ENCODE measurements at places on chromosomes 7 and 10. TPM values are rescaled to one million over a fixed set of nuclear protein-coding genes. Genes with fewer than 3 reads are reported as not detected.

DNA sequence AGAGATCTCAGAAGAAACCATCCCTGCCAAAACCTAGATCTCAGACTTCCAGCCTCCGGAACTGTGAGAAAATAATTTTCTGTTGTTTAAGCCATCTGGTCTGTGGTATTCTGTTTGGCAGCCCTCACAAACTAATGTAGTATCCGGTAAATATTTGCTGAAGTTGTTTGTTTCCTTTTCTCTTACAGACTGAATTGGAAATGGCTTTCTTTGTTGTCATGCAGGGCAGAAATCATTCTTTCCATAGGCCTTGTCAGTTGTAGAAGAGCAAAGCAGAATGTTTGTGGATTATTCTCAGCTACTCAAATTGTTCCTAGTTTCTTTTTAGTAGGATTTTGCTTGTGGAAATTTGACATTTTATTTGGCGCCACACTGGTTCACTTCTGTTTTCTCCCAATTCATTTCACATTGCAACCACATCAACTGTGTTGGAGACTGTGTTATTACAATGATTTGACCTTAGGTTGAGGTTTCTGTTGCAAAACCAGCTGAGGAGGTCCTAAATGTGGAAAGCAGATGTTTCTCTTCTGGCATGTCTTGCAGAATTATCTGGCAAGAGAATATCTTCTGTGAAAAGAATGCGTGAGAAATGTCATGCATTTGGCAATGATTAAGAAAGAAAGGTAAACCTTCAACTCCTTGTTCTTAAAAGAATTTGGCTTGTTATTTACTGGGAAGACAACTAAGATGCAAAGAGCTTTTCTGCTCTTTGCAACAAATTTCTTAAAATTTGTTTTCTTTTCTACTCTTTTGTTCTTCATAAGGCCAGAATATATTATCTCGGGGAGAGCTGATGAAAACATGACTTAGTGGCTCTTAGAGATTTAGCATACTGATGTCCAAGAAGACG lies 25.8 kb downstream of the ACTA2 start:
- peak overlapping the region; percentile 70 for H3K27ac ChIP-seq
- H3K4me1 ChIP-seq: peaks cover 22% of the 10 kb centered on the region
- no peak for DNase-seq
- H3K4me3 ChIP-seq: peak overlapping the region; percentile 3
- peaks cover 6% of the 10 kb centered on the region for H3K36me3 ChIP-seq

- H3K27me3 ChIP-seq: no peaks in the 10 kb centered on the region
- peaks cover 17% of the 10 kb centered on the region for H3K4me1 ChIP-seq
- no peak for DNase-seq
- no peaks in the 10 kb centered on the region for H3K36me3 ChIP-seq
- no peak overlapping the region for H3K4me3 ChIP-seq
- peak overlapping the region; percentile 40 for H3K27ac ChIP-seq
Measured at GRCh38 chr7:29622335-29623265, 59.0 kb downstream of the PRR15 start.

DNA sequence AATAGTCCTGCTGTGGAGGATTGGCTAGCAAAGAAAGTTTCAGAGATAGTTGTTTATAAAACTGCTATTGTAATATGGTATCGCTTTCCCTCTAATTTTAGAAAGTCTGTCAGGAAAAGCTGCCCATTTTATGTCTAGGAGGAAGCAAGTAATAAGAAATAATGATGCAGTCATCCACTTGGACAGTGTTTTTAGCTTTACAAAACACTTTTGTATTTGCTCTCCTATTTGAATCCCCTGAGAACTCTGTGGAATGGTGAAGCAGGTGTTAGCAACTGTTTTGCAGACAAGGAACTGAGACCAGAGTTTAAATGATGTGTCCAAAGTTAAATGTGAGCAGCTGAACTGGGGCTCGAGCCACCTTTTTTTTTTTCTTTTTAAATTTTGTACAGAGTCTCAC lies 455.8 kb downstream of the XPNPEP1 start:
- no peak overlapping the region for H3K4me3 ChIP-seq
- no peak overlapping the region for H3K27ac ChIP-seq
- H3K4me1 ChIP-seq: no peaks in the 10 kb centered on the region
- H3K36me3 ChIP-seq: no peaks in the 10 kb centered on the region

GRCh38 chr7:109354000-109354399 lies 784.3 kb downstream of the DNAJB9 start:
- H3K4me1 ChIP-seq: no peaks in the 10 kb centered on the region
- no peak for DNase-seq
- no peak overlapping the region for H3K4me3 ChIP-seq
- peaks cover 6% of the 10 kb centered on the region for H3K27me3 ChIP-seq

- no peak overlapping the region for H3K4me3 ChIP-seq
- no peak overlapping the region for H3K27ac ChIP-seq
- H3K4me1 ChIP-seq: no peaks in the 10 kb centered on the region
- no peaks in the 10 kb centered on the region for H3K36me3 ChIP-seq
- H3K27me3 ChIP-seq: no peaks in the 10 kb centered on the region
- no peak for DNase-seq
Measured at GRCh38 chr7:24595671-24596418, 22.6 kb downstream of the PALS2 start.

- no peak overlapping the region for H3K27ac ChIP-seq
- no peaks in the 10 kb centered on the region for H3K36me3 ChIP-seq
- no peak overlapping the region for H3K4me3 ChIP-seq
- H3K27me3 ChIP-seq: peaks cover 60% of the 10 kb centered on the region
- no peak for DNase-seq
- H3K4me1 ChIP-seq: peaks cover 7% of the 10 kb centered on the region
Measured at GRCh38 chr7:45574416-45574668, 174 bp downstream of the ADCY1 start.

DNA sequence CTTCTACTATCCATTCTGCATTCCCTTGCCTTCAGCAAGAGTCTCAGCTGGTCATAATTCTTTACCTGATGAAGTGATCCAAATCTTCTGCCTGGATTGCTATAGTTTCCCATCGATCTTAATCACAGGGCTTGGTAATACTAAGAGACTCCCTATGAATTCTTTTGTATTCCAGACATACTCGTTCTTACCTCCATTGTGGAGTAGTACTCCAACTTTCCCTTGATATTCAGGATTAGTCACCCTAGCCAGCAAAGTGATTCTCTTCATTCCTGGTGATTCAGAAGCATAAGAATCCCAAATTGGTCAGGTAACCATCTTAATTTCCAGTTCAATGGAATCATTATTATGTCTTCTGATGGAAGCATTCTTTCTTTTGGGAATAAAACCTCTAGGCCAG lies 96.7 kb downstream of the TWIST1 start:
- H3K36me3 ChIP-seq: peaks cover 31% of the 10 kb centered on the region
- no peak overlapping the region for H3K27ac ChIP-seq
- H3K4me1 ChIP-seq: peaks cover 20% of the 10 kb centered on the region
- DNase-seq: no peak
- no peak overlapping the region for H3K4me3 ChIP-seq
- no peaks in the 10 kb centered on the region for H3K27me3 ChIP-seq

DNA sequence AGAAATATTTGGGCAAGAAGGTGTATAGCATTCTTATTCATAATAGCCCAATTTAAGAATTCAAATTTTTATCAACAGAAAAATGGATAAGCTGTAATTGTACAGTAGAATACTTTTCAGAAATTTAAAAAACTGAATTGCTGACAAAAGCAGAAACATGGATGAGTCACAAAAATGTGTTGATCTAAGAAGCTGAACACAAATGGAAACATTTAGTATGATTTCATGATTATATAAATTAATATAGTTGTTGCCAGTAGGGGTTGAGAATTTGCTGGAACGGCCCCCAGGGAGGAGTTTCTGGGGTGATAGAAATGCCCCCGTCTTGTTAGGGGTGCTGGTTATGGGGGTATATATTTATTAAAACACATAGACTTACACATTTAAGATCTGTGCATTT lies 179.1 kb downstream of the KLF6 start:
- no peak overlapping the region for H3K4me3 ChIP-seq
- H3K4me1 ChIP-seq: peaks cover 9% of the 10 kb centered on the region
- no peak overlapping the region for H3K27ac ChIP-seq
- no peak for DNase-seq
- H3K36me3 ChIP-seq: peaks cover 4% of the 10 kb centered on the region

DNA sequence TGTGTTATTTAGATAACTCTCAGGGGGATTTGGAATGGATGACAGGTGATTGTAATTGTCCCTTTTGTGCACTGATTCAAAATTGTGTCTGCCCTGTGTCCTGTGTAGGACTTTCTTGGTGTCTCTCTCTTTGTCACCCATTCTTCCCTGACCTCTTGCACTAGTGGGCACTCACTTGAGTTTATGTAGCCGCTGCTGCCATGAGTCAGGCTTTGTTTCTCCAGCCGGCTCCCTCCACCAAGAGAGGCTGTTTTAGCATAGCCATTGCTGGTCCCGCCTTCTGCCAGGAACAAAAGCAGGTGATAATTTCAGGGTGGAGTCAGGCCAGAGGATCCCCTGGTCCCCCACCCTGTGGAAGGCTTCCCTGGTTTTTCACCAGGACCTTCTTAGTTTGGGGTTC lies 8.4 kb downstream of the COL17A1 start:
- no peaks in the 10 kb centered on the region for H3K36me3 ChIP-seq
- H3K4me1 ChIP-seq: no peaks in the 10 kb centered on the region
- H3K27ac ChIP-seq: no peak overlapping the region
- no peak for DNase-seq
- no peak overlapping the region for H3K4me3 ChIP-seq
- H3K27me3 ChIP-seq: peaks cover 6% of the 10 kb centered on the region

GRCh38 chr7:4745971-4746919 lies 29.2 kb upstream of the AP5Z1 start:
- no peaks in the 10 kb centered on the region for H3K27me3 ChIP-seq
- H3K4me1 ChIP-seq: peaks cover 58% of the 10 kb centered on the region
- H3K36me3 ChIP-seq: peaks cover 29% of the 10 kb centered on the region
- no peak for DNase-seq
- peak overlapping the region; percentile 76 for H3K4me3 ChIP-seq
- peak overlapping the region; percentile 98 for H3K27ac ChIP-seq

- no peak for DNase-seq
- H3K27me3 ChIP-seq: no peaks in the 10 kb centered on the region
- no peak overlapping the region for H3K4me3 ChIP-seq
- peaks cover 35% of the 10 kb centered on the region for H3K4me1 ChIP-seq
- no peaks in the 10 kb centered on the region for H3K36me3 ChIP-seq
- no peak overlapping the region for H3K27ac ChIP-seq
Measured at GRCh38 chr7:76315364-76315763, 12.9 kb downstream of the HSPB1 start.

GRCh38 chr7:19928247-19928646 lies 154.8 kb upstream of the TMEM196 start:
- no peak overlapping the region for H3K27ac ChIP-seq
- no peaks in the 10 kb centered on the region for H3K36me3 ChIP-seq

DNA sequence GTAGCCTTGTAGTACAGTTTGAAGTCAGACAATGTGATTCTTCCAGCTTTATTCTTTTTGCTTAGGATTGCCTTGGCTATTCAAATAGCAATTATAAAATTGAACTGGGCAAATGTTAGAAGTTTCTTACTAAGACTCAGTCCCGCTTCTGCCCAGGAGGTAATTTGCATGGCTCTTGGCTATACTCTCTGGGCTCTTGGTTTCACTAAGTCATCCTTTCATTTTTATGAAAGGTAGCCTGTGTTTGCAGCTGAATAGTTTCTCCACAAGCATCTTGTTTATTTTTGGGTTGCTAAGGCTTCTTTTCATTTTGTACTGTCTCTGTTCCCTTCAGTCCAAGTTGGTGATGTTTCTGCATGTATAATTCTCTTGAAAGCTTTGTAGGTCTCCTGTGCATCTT lies 340.6 kb downstream of the SH2D4B start:
- no peak overlapping the region for H3K27ac ChIP-seq
- DNase-seq: no peak
- H3K4me3 ChIP-seq: no peak overlapping the region
- no peaks in the 10 kb centered on the region for H3K4me1 ChIP-seq
- H3K36me3 ChIP-seq: no peaks in the 10 kb centered on the region

The TMEM72 gene
- not detected for total RNA-seq

The C7orf33 gene
- not detected for total RNA-seq

The SPDYE6 gene
- total RNA-seq: not detected

The HMX3 gene
- total RNA-seq: not detected

The SSC4D gene
- 0.31 TPM for total RNA-seq

The GIMAP8 gene
- not detected for total RNA-seq

The AASS gene
- total RNA-seq: 20.5 TPM

The ANKRD7 gene
- total RNA-seq: not detected
